B cell (primary cell): ENCODE measurements at places on chromosomes 5 and 9. TPM values are rescaled to one million over a fixed set of nuclear protein-coding genes. Genes with fewer than 3 reads are reported as not detected.

The BARHL1 gene
- not detected in 2 replicates for total RNA-seq

The ACOT12 gene
- not detected in 2 replicates for total RNA-seq

GRCh38 chr9:89715318-89715858 is 110.6 kb downstream of the GADD45G start:
- no peak overlapping the region for H3K4me3 ChIP-seq
- no peak overlapping the region for H3K27ac ChIP-seq
- H3K36me3 ChIP-seq = no peaks in the 10 kb centered on the region
- H3K27me3 ChIP-seq = no peaks in the 10 kb centered on the region
- no peaks in the 10 kb centered on the region for H3K4me1 ChIP-seq

- DNase-seq = peak; percentile 53
- no peaks in the 10 kb centered on the region for H3K27me3 ChIP-seq
- peaks cover 7% of the 10 kb centered on the region for H3K36me3 ChIP-seq
- H3K4me1 ChIP-seq = peaks cover 63% of the 10 kb centered on the region
Observed at GRCh38 chr5:150408231-150408943, 4.3 kb downstream of the CD74 start.

- peaks cover 18% of the 10 kb centered on the region for H3K4me1 ChIP-seq
- H3K27ac ChIP-seq = no peak overlapping the region
- H3K4me3 ChIP-seq = no peak overlapping the region
- H3K27me3 ChIP-seq = no peaks in the 10 kb centered on the region
Observed at GRCh38 chr9:21331676-21332402, 3.4 kb downstream of the KLHL9 start.

DNA sequence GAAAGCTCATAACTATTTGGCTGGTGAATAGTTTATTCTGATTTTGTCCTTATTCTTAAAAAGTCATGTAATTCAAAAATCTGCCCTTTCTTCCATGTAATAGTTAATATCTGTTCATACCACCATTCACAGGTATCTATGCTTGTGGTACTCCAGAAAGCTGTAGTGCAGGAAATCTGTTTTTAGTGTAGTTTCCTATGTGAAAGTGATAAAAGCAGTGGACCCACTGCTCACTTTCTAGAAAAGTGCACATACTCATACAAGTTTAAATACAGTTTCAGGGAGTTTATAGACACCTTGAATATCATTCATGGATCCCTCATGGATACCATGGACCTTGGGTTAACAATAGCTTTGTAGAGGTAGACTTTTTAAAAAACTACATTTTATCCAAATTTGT is 20.2 kb downstream of the PBX3 start:
- H3K4me1 ChIP-seq = peaks cover 10% of the 10 kb centered on the region
- H3K4me3 ChIP-seq = no peak overlapping the region
- H3K27ac ChIP-seq = no peak overlapping the region
- no peaks in the 10 kb centered on the region for H3K36me3 ChIP-seq
- no peaks in the 10 kb centered on the region for H3K27me3 ChIP-seq
- DNase-seq = no peak

- no peaks in the 10 kb centered on the region for H3K4me1 ChIP-seq
- no peak overlapping the region for H3K27ac ChIP-seq
- H3K27me3 ChIP-seq = no peaks in the 10 kb centered on the region
- H3K4me3 ChIP-seq = no peak overlapping the region
Observed at GRCh38 chr5:52870448-52870847, 82.7 kb downstream of the ITGA1 start.

- peak; percentile 29 for DNase-seq
- no peaks in the 10 kb centered on the region for H3K36me3 ChIP-seq
- peaks cover 9% of the 10 kb centered on the region for H3K27me3 ChIP-seq
- peaks cover 8% of the 10 kb centered on the region for H3K4me1 ChIP-seq
- H3K27ac ChIP-seq = no peak overlapping the region
Observed at GRCh38 chr9:29211580-29212396, 1638.5 kb upstream of the C9orf72 start.

GRCh38 chr9:712643-713042 is 128.9 kb upstream of the DMRT1 start:
- no peak overlapping the region for H3K27ac ChIP-seq
- no peak overlapping the region for H3K4me3 ChIP-seq
- no peaks in the 10 kb centered on the region for H3K36me3 ChIP-seq
- DNase-seq = no peak
